Suprapubic skin (tissue), 4 donors: ENCODE measurements at places on chromosomes 5 and 9. TPM values are rescaled to one million over a fixed set of nuclear protein-coding genes. Genes with fewer than 3 reads are reported as not detected.

- H3K27ac ChIP-seq, result no peak overlapping the region
- no peak for DNase-seq
- H3K4me1 ChIP-seq, result peaks cover 7% of the 10 kb centered on the region
Measured at GRCh38 chr9:95570646-95571045, 53.9 kb upstream of the PTCH1 start.

DNA sequence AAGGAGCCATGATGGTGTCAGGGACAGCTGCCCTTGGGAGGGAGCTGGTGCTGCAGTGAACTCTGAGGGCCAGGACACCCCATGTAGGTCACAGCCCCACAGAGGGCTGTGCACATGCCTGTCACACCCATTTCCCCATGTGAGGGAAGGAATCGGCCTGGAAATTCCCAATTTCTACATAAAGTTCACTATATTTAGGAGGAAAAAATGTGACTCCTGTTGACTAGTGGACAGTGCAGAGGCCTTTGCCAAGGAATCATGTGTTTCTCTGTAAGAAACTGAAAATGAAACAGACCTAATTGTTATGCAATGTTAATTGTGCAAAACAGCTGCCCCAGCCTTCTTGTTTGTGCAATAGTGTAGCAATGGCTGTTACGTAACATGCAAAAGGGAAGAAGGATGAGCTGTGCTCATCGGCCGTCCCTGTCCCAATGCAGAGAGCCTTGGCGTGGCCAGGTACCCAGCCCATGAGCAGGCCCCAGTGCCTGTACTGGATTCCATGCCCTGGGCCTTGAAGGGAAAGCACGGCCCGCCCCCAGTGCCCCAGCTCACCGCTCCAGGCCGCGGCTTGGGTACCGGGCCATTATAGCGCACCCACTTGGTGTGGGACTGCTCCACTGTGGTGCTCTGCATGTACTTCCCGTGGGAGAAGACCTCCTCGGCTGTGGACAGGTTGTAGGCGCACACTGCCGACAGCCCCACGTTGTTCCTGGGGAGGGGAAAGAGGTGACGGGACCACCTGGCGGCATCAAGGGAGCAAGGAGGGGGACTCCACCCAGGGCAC is 70.0 kb downstream of the SECISBP2 start:
- peaks cover 79% of the 10 kb centered on the region for H3K36me3 ChIP-seq
- H3K27me3 ChIP-seq, result no peaks in the 10 kb centered on the region
- peak overlapping the region; percentile 47 for H3K27ac ChIP-seq
- DNase-seq, result peak; percentile 88

DNA sequence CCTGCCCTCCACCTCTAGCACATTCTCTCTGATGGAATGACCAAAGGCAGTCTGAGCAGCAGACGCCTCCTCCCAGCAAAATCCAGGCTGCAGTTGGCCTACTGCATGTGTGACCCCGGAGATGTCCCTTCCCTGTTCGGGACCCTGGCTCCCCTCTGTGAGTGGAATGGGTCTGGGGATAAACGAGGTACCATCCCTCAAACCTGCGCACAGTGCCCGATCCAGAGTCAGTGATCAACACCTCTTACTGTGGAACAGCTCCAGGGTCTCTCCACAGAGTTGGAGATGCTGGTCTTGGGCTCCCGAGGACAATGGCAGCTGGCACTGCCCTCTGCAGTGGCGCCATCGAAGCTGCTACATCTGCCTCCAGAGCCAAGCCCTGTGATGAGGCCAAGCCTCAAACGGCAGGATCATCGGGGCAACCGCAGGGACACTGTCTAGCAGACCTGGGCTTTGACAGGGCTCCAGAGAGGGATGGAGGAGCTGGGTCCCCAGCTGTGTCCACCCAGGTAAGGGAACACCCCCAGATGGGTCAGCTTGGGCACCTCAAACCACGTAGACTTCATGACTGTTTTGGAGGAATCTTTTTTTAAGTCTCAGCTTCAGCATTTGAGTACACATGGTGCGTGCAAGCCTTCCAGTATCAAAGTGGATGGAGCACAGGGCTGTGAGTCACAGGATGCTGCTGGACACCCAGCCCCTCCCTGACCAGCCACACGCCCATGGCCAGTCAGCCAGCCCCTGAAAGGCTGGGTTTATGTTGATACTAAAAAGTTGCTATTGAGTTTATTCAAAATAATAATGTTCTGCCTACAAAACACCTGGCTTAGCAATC is 13.0 kb downstream of the MED10 start:
- no peak overlapping the region for H3K4me3 ChIP-seq
- no peaks in the 10 kb centered on the region for H3K27me3 ChIP-seq
- no peaks in the 10 kb centered on the region for H3K4me1 ChIP-seq
- no peak overlapping the region for H3K27ac ChIP-seq

- peaks cover 16% of the 10 kb centered on the region for H3K4me1 ChIP-seq
- H3K27ac ChIP-seq, result no peak overlapping the region
- no peak overlapping the region for H3K4me3 ChIP-seq
- H3K36me3 ChIP-seq, result no peaks in the 10 kb centered on the region
- no peaks in the 10 kb centered on the region for H3K27me3 ChIP-seq
- DNase-seq, result no peak
Measured at GRCh38 chr5:76207120-76207519, 123.9 kb downstream of the SV2C start.

- no peaks in the 10 kb centered on the region for H3K36me3 ChIP-seq
- H3K4me3 ChIP-seq, result no peak overlapping the region
- no peak for DNase-seq
- peaks cover 27% of the 10 kb centered on the region for H3K4me1 ChIP-seq
- H3K27ac ChIP-seq, result no peak overlapping the region
Measured at GRCh38 chr9:33403941-33404787, 1.8 kb upstream of the AQP7 start.

DNA sequence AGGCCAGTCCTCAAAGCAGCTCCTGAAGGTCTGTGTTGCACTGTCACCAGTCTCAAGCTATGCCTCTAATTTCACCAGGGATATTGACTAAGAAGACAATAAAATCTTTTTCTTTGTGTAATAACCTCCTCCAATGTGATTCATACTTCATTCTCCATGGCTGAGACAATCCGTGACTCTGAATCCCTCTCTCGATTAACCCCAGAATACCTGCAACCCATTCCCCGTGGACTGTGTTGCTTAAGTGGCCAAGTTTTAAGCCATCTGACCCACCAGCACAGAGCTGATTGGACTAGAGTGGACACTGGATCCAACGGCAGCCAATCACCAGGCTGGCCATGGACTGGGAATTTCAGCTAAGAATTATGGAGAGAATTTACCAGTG is 5.4 kb upstream of the CCIN start:
- H3K4me3 ChIP-seq, result no peak overlapping the region
- H3K27ac ChIP-seq, result peak overlapping the region; percentile 70
- H3K27me3 ChIP-seq, result no peaks in the 10 kb centered on the region
- DNase-seq, result no peak

- no peaks in the 10 kb centered on the region for H3K27me3 ChIP-seq
- H3K36me3 ChIP-seq, result no peaks in the 10 kb centered on the region
- no peak overlapping the region for H3K4me3 ChIP-seq
- no peaks in the 10 kb centered on the region for H3K4me1 ChIP-seq
Measured at GRCh38 chr5:88984040-88984439, 101.1 kb upstream of the MEF2C start.

GRCh38 chr5:158313027-158313732 is 454.2 kb upstream of the CLINT1 start:
- H3K36me3 ChIP-seq, result no peaks in the 10 kb centered on the region
- no peak for DNase-seq
- no peak overlapping the region for H3K27ac ChIP-seq

NTNG2 gene
- total RNA-seq, result 0.08 TPM
